Renal pelvis (tissue), 12 donors: ENCODE measurements at places on chromosomes 1 and 21. TPM values are rescaled to one million over a fixed set of nuclear protein-coding genes. Genes with fewer than 3 reads are reported as not detected.

- no peak for DNase-seq
Observed at GRCh38 chr21:44583800-44584147, 3.4 kb upstream of the KRTAP10-5 start.

- no peak for DNase-seq
Observed at GRCh38 chr1:83741348-83741747, 257.6 kb downstream of the TTLL7 start.

GRCh38 chr1:156999596-157000320, 45.8 kb downstream of the ARHGEF11 start:
- no peak for DNase-seq

The RNF207 gene
- 39.7 TPM for polyA plus RNA-seq

The PKLR gene
- polyA plus RNA-seq: 8.6 TPM

The ZNF697 gene
- polyA plus RNA-seq: 19.4 TPM
